ENCODE measurements at places on chromosomes 13 and 19.

- DNase-seq: no peak
These were observed 748 bp downstream of the RAB4B start for GRCh38 chr19:40778706-40779284.

DNA sequence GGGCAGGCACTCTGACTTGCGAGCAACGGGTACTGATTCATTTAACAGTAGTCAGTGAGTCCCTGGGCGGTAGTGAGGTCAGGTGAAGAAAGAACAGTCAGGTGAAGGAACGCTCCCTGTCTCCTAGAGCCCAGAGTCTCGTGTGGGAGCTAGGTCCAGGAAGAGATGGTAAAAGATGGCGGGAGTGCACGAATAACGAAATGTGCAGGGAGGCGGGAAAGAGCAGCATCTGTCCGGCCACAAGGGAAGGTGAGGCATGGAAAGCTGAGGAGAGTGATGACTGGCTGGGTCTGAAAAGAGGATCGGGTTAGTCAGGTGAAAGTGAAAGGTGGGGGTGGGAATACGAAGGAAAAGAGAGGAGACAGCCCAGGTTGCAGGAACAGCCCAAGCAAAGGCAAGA lies 63.9 kb upstream of the SLC15A1 start:
- DNase-seq: no peak

GRCh38 chr13:92947770-92948434 lies 278.7 kb upstream of the GPC6 start:
- no peak for DNase-seq

- no peak for DNase-seq
These were observed 65.8 kb upstream of the MED4 start for GRCh38 chr13:48160606-48161278.

GRCh38 chr13:39422845-39423565 lies 180.0 kb downstream of the LHFPL6 start:
- DNase-seq: no peak

DNA sequence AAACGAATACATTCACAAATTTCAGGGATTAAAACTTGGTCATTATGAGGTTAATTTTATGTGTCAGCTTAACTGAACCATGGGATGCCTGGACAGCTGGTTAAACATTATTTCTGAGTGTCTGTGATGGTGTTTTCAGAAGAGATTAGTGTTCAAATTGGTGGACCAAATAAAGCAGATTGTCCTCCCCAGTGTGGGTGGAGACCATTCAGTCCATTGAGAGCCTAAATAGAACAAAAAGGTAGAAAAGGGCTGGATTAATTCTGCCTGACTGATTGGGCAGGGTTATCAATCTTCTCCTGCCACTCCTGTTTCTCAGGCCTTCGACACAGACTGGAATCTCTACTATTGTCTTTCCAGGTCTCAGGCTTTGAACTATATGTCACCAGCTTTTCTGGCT lies 203.8 kb upstream of the SLITRK6 start:
- no peak for DNase-seq

DNA sequence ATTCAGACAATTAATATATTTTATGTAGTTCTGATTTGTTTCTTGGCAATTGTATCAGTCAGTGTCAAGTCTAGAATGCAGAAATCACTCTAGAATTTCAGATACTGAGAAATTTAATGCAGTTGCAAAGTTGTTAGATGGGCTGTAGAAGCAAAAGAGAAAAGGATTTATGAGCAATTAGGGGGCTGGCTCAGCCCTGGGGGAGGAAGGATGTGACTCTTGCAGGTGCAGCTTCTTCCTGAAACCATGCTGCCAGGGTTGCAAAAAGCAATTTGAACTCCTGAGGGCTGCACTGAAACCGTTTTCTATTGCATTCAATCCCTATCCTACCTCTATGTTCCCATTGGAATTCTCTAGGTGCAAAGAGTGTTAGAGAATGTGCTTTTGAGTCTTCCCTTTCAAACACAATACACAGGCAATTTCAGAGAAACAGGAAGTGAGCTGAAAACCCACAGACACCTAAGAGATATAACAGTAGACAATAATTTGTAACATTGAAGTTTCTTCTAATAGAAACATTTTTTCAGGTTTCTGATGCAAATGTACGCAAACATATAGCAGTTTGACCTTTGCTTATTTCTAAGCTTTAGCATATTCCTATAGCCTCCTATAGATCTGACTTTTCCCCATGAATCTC lies 814.7 kb upstream of the ATXN8OS start:
- DNase-seq: no peak

DNA sequence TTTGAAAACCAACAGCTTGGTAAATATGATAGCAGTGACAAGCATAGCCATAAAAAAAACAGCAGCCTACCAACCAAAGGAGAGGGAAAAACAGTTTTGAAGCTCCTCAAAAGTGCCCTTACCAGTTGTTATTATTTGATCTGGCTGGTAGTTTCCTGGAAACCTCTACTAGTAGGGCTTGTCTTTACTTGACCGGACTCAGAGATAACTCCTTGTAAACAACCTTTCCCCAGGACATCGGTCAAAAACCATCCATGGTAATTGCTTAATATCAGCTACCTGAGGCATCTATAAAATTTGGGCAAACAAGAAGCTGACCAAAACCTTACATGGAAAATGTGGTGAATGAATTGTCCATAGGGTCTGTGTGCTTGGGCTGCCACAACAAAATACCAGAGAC lies 210.9 kb downstream of the FGF14 start:
- no peak for DNase-seq

- DNase-seq: no peak
These were observed 836.1 kb upstream of the PCDH20 start for GRCh38 chr13:62251734-62252133.

DNA sequence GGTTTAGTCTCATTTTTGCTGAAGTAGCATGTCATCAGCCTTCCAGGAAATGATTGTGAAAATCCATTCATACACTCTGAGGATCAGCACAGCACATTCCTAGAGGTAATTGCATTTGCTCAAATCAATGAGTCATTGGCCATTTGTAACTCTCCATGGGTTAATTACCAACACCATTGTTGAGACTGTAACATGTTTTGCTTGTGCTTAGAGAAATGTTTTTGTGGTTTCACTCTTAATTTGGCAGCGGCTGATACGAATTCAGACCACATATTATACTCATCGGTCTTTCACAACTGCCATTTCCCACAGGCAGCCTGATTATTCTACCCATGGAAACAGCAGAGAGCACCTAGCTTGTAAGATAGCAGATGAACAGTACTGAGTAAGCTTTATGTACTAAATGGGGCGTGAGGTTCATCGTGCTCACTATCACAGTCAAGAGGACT lies 110.3 kb downstream of the NHLRC3 start:
- no peak for DNase-seq

- DNase-seq: no peak
These were observed 6.3 kb downstream of the GRAMD1A start for GRCh38 chr19:35006342-35006998.

DNA sequence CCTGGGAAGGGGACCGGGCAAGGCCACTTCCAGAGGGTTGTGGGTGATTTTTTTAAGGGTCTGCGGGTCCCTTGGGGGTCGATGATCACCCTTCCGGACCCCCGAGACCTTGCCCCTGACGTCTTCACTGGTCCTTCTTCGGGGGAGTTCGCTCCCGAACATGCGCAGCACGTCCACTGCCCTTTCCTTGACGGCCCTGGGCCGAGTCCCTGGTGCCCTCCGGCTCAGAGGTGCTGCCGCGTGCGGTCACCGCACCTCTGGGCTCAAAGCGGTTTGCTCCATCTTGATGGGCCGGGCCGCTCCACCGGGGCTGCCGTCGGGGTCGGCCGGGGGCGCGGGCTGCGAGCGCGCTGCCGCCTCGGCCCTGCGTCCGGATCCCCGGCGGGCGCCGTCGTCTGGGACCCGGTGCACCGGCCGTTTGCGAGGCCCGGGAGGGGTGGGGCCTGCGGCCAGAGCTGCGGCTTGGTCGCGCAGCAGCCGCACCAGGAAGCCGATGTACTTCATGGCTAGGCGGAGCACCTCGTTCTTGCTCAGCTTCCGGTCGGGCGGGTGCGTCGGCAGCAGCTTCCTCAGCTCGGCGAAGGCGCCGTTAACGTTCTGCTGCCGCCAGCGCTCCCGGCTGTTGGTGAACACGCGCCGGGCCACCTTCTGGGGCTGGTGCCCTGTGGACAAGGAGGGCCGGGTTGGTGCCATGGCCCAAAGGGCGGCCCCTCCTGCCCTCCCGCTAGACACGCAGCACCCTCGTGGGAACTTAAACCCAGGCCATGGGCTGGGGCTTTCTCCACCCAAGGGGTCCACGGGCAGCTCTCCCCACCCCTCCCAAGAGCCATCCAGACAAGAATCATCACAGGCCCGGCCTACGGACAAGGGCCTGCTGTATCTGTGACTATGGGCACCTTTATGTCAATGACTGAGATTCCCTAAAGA lies 3.3 kb downstream of the LYL1 start:
- DNase-seq: no peak

DNA sequence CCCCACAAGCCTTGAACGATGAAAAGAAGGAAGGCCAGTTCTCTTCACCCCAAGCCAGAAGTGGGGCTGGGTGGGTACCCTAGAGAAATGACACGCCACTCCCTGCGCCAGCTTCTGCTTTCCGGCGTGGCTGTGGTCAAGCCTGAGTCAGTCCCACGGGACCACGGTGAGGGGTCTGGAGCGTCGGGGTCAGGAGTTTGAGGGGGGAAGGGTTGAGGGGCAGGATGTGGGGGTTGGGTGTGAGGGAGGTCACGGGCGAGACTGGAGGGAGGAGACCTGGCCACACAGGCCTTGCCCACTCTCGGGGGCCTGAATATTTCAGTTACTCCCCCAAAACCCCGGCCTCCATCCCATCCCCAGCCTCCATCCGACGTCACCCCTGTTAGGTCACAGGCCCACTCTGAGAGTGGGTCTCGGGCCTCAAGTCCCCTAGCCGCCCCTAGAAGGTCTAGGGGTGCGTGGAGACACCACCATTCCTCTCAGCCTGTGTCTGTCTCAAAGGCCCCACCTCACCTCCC lies 500 bp upstream of the IFI30 start:
- DNase-seq: no peak

DNA sequence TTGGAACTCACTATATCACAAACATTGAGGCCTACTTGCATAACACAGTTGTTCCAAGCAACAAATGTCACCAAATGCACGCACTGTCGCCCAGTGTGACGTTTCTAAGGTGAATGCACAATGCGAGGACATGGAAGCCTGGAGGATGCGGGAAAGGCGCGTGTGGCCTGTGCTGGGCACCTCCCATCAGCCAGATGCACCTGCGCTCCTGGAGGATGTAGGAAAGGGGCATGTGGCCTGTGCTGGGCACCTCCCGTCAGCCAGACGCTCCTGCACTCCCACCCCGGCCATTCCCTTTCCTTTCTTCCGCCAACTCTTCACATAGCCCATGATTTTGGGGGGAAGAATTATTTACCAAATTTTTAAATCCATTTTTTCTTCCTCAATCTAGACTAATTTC lies 202.4 kb upstream of the SOX1 start:
- no peak for DNase-seq

All from cerebellar nuclear complex (tissue), 1 donor.